ENCODE measurements at places on chromosomes 7 and 10.
A peak's percentile ranks its signal among the peaks of the same experiment; 100 is the strongest.

DNA sequence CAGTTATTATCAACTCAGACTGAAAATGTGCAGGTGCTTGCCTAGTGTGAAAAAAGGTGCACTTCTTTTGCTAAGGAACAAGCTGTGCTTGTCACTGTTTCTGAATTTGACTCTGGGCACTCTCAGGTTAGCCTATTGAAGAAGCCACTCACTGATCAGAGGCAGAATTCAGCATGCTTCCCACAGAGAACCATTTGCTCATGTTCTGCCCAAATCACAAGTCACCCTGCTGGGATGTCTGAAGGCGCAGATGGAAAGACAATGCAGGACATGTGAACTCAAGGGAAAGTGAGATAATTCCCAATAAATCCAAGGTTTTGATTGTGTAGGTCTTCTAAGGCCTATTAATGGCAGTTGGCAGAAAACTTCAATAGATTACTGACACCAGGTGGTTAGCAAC, 47.8 kb upstream of the CSTF2T start:
- no peak for DNase-seq

GRCh38 chr7:159218170-159218569, 73.5 kb upstream of the VIPR2 start:
- no peak for DNase-seq

GRCh38 chr7:123666492-123666891, 10.8 kb downstream of the LMOD2 start:
- no peak for DNase-seq

DNA sequence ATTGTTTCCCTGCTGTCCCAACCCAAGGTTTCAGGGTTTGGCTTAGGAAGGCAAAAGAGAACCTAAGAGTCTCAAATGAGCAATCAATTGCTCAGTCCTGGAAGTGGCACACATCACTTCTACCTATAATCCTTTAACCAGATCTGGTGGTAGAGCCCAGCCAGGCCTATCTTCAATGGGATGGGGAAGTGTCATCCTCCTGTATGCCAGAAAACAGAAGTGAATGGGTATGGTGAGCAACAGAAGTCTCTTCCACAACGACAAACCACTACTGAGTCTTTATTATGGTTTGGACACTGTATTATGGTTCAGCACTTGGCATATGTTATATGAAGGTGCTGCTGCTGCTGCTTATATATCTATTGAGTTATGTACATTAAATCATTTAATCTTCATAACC, 3.0 kb upstream of the AKR1B1 start:
- DNase-seq = no peak

- DNase-seq = no peak
These were observed 26.1 kb downstream of the WAC start for GRCh38 chr10:28558923-28559508.

- no peak for DNase-seq
These were observed 64.4 kb downstream of the LHPP start for GRCh38 chr10:124525751-124526600.

- no peak for DNase-seq
These were observed 13.6 kb downstream of the TPK1 start for GRCh38 chr7:144822223-144822622.

GRCh38 chr10:31908157-31908556, 20.5 kb downstream of the ARHGAP12 start:
- no peak for DNase-seq

DNA sequence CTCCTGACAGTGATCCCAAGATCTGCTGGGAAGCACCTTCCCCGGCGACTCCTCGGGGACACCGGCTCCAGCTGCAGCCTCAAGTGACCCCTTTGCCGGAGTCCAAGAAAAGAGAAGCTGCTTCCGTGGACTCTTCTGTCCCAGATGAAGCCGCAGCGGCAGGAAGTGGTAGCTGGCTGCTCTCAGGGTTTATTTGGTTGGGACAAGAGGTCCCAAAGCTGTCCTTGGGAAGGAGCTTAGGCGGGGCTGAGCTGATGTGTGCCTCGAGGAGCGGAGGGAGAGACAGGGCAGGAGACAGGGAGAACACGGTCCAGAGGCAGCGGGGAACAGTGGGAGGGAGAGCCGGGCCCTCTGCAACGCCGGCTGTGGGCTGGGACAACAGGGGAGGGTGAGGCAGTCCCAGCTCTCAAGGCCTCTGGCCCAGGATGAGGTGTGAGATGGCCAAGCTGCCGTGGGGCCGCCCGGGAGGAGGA, 13.1 kb upstream of the FAM20C start:
- peak; percentile 13 for DNase-seq

DNA sequence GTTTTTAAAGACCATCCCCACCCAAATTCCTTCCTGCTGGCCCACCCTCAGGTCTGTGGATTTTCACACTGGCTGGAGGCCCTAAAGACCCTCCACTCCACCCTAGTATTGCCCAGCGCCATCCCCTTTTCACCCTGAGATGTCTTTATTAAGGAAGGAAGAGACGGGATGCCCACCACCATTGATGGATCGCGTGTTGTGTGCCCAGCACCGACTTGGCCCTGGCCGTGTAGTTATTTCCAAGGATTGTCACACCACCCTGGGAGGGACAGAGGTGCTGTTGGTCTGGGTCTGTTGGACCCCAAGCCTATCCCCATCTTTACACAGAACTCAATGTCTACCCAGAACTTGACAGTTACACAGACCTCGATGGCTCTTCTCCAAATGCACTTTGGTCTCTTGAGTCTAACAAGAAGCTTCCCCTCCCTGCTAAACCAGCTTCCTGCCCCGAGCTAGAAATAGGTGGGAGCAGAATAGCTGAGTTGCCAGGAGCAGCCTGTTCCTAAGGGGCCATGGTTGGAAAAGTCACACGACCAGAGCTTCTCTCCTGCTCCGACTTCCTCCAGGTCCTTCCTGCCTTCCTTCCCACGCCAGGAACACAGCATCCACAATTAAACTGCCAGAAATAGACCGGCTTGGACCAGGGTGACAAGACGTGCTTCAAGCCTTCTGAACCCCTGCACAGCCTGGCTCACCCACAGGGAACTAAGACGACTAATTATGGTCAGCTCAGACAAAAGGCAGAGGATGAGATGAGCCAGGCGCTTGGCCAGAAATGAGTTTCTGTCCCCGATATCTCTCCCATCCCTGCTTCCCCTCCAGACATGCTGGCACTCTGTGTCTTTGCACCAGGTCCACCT, 139.5 kb upstream of the CHST15 start:
- no peak for DNase-seq

DNA sequence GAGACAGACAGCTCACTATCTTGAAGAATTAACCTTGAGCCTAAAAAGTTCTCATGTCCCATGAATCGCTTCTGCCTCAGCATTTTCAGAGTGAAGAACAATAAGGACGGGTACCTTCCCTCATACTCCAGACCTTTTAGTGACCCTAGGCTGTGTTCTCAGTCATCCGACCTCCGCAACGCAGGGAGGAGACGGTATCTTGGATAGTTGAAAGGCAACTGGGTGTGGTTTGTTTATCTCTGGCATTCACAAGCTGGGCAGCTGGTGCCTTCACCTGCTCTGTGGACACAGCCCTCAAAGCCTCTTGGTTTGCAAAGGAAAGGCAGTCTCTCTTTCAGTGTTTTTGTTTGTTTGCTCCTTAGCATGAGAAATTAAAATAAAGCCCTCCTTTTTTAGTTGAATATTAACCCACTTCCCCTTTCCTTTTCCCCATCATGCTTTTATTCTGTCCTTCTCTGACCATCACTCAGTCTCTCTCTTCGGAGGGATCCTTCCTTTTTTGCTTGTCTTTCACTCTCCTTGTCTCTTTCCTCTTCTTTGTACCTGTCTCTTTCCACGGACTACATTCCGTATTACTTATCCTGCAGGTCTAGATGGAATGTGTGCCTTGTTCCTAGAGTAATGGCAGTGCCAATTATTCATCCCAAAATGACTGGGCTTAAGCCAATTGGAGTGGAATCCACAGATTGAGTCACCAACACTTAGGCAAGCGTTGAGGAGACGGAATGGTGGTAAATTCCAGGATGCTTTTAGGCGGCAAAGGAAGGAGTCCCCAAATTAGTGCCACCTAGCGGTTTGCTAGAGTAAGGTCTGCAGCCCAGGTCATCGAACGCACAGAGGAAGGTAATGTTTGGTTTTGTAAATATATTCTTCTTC, 45.8 kb downstream of the PRR15 start:
- DNase-seq = no peak

GRCh38 chr10:13865758-13866491, 279.2 kb downstream of the PRPF18 start:
- no peak for DNase-seq

DNA sequence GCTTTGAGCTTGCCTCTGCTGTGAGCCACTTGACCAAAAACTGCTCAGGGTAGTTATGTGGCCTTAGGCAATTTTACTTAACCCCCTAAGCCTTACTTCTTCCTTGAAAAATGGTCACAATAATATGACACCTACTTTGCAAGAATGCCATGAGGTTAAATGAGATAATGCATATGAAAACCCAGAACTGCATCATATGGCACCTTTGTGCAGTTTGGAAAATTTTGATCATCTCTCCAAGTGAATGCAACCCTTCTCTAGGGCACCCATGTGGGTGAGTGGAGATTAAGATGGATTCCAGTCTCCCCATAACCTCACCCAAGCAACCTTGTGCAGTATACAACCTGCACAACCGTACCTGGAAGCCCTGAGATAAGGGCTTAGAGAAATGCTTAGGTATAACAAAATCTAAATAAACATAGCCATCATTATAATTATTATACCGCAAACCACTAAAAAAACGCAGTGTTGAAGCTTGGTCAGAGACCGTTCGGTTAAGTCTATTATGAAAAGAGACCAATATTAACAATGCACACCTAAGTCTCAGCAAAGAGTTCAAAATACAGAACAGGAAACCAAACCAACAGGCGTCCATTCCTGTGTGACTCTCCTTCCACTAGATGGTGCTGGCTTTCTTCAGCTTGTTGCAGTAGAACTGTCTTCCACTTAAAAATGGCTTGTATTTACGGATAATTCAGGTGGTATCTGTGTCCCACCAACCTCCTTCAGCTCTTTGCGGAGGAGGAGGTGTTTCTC, 21.0 kb upstream of the ASB15 start:
- DNase-seq = no peak

- DNase-seq = no peak
These were observed 103.8 kb upstream of the AKR1E2 start for GRCh38 chr10:4721999-4722753.

GRCh38 chr7:112898432-112899290, 108.5 kb upstream of the TMEM168 start:
- DNase-seq = no peak

GRCh38 chr10:77987671-77988255, 41.6 kb downstream of the POLR3A start:
- no peak for DNase-seq

- DNase-seq = no peak
These were observed 45.5 kb upstream of the PIK3CG start for GRCh38 chr7:106819546-106819945.

DNA sequence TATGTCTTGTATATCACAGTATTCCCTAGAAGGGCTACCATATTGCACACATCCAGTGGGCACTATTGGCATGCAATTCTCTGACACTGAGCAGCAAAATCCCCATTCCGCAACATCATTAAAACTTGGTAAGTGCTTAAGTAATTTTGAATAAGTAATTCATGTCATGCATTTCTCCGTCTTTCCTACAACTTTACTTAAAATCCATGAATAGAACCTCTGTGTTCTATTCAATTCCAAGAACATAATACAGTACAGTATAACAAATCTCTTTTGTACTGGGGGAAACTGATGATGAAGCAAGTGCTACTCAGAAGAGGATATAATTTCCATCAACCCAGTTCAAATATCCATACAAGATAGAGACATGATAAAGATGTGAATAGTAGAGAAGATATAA, 80.9 kb upstream of the SEMA3C start:
- no peak for DNase-seq

DNA sequence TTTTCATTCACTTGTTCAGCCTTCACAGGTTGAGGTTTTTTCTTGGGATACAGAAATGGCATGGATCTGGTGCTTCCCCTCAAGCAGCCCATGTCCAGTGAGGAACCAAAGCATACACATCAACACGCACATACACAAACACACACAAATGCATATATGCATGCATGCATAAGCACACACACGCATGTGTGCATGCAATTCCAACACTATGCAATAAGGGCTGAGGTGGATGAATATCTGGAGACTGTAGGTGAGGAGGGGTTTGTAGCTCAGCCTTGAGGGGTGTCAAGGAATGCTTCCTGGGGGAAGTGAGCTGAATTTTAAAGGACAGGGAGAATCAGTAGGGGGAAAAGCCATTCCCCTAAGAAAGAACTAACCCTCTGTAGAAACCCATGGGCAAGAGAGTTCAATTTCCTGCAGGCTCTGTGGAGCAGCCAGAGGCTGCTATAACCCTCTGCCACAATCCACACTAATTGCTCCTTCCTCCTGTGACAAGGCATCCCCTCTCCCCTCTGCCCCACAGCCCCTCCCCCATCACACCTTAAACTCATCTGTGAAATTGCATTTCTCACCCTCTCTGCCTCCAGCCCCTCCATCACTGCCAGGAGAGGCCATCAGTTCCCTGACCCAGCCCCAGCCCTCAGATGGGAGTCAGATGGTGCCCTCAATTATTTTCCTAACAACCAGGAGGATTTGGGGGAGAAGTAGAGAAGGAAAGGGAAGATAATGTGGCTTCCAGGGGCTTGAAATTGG, 316.4 kb downstream of the RPS24 start:
- peak; percentile 2 for DNase-seq

- DNase-seq = no peak
These were observed 25.9 kb downstream of the ADCY1 start for GRCh38 chr7:45599851-45600706.

- no peak for DNase-seq
These were observed 170.9 kb upstream of the MAGI2 start for GRCh38 chr7:79624336-79624735.

DNA sequence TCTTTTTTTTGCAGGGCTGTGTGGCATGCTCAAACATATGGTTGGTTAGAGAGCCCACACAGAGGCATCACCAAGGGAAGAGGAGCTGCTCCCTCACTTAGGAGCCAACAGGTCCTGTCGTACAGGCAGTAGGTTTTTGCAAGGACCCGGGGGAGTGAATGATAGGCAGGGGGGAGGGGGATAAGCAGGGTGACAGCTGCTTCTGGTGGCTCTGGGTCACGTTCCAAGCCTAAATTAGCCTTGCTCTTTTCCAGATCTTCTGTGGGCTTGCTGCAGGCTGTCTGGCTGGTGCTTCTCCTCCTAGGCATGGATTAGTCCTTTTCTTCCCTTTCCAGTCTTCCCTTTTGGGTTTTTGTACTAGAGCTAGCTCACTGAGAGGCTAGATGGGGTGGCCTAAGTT, 117.7 kb upstream of the PODXL start:
- DNase-seq = no peak

- no peak for DNase-seq
These were observed 72.1 kb downstream of the VOPP1 start for GRCh38 chr7:55500117-55500756.

DNA sequence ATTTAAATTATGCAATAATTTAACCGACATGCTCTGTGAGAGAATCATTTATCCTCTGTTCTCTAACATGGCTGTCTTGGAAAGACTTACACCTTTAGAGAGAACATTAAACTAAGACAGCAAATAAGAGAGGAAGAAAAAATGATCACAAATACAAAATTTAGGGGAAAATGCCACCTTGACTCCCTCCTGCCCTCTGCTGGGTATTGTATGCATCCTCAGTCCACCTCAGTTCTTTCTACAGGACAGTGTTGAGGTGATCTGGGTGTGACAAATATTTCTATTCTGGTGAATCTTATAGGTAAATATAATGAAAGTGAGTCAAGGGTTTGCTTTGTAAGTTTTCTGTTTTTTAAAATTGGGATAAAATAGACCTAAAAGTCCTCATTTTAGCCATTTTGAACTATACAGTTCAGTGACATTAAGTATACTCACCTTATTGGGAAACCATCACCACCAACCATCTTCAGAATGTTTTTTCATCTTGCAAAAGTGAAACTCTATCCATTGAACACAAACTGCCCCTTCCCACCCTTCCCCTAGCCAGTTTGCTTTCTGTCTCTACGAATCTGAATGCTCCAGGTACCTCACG, 61.5 kb upstream of the ELMO1 start:
- no peak for DNase-seq
